ENCODE measurements at places on chromosomes 5 and 9.

- DNase-seq, result no peak
Observed at GRCh38 chr5:111551161-111551560, 38.8 kb upstream of the STARD4 start.

DNA sequence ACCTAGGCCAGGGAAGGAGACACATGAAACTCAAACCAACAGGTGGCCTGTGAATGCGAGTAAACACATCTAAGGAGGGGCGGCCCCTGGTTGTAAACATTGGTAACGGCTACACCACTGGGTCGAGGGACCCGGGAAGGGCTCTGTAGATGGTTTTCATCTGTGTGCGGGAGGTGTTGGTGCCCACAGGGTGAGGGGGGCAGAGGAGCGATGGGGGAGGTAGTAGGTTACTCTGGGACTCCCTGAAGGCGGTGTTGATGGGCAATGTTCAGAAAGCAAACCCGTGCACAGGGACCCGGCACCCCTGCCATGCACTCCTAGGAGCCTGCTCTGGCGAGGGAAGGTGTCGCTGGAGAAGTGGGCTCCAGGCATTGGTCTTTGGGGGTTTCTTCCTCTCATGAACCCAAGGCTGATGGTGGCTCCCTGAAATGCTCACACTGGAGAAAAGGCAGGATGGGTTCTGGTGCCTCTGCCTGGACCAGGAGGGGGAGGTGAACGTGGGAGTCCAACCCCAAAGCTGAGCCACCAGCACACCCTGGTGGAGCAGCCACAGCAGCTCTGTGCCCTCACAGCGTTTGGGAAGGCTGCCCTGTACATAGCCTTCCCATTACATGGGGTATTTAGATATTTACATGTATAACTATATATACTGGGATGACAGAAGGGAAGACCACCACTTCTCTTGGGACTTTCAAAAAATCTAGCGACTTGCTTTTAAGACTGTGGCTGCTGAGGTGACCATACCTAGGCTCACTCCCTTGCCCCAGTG is 103.2 kb downstream of the ENTREP1 start:
- DNase-seq, result no peak

DNA sequence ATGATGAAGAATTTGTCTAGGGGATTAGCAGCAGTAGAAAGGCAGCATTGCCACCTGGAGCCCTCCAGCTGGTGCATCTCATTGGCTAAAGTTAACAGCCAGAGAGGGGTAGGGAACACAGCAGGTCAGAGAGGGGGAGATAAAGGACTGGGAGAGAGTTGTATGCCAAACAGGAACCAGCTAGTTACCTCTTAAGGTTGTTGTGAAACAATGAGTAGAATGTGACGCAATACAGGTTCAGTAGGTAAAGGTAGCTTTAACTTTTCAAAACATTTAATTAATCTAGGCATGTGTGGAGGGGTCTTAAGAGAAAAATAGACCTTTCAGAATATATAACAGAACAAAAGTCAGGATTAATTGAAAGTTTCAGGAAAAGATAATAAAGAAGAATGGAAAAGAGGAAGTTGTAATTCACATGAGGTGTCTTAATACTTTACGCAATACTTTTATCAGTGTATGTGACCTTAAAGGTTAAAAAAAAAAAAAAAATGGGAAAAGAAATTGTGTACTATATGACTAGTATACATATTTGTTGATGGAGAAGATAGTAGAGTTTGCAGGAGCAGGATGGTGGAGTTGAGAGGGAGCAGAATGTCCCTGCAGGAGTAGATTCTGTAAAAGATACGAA is 14.3 kb downstream of the FBXO38 start:
- DNase-seq, result no peak

- DNase-seq, result no peak
Observed at GRCh38 chr9:19410594-19410993, 1.8 kb downstream of the ACER2 start.

DNA sequence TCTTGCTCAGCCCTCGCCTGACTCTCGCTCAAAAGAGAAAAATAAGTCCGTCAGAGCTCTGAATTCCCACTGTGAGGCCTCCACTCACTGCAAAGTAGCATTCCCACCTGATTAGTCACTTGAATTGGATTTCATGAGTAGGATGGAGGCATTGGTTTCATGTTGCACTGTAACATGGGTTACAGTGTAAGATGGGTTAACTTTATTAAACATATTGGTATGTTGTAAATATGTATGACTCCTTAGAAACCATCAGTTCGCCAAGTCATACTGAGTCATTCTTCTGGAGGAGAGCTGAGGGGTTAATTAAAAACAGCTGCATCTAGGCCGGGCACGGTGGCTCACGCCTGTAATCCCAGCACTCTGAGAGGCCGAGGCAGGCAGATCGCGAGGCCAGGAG is 93.8 kb upstream of the BNC2 start:
- no peak for DNase-seq

- no peak for DNase-seq
Observed at GRCh38 chr5:153658149-153658548, 167.7 kb downstream of the GRIA1 start.

- no peak for DNase-seq
Observed at GRCh38 chr5:111227226-111227782, 3.1 kb downstream of the CAMK4 start.

DNA sequence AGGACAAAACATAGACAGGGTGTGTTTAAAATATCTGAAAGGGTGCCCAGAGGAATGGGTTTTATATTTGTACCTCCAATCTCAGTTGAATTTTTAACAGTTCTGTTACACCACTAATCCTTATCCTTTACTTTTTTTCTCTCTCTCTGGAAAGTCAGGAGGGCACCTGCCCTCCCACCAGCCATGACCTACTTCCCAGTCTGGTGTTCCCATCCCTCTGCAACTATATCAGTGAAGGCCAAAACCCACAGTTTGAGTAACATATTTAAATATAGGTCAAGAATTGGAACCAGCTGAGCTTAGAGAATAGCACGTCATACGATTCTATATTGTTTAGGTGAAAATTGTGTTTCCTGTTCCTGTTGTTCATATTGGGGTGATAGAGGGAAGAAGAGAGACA is 229.8 kb downstream of the NTRK2 start:
- no peak for DNase-seq

- DNase-seq, result no peak
Observed at GRCh38 chr5:59296317-59297264, 596.9 kb downstream of the PDE4D start.

- no peak for DNase-seq
Observed at GRCh38 chr5:43362725-43363435, 49.3 kb downstream of the CCL28 start.

GRCh38 chr5:169160405-169160901 is 140.5 kb downstream of the SLIT3 start:
- DNase-seq, result peak; percentile 67

- DNase-seq, result no peak
Observed at GRCh38 chr5:61617039-61617438, 285.0 kb downstream of the ZSWIM6 start.

DNA sequence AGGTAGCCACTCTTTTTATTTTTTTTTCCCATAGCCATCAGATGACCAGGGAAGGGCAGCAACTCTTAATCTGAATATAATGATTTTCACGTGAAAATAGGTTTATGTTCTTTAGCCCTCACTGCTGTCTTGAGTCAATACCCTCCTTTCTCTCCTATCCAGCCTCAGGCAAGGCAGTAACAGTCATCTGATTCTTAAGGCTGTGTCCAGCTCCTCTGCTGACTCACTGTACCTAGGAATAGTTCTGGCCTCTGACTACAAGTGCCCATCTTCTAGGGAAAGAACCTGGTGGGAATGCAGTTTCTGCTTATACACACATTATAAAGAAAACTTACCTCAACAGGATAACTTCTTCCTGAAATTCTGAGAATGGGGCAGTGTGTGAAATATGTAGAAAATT is 30.7 kb downstream of the DHX29 start:
- DNase-seq, result no peak

GRCh38 chr5:158559643-158560042 is 540.1 kb downstream of the EBF1 start:
- no peak for DNase-seq

DNA sequence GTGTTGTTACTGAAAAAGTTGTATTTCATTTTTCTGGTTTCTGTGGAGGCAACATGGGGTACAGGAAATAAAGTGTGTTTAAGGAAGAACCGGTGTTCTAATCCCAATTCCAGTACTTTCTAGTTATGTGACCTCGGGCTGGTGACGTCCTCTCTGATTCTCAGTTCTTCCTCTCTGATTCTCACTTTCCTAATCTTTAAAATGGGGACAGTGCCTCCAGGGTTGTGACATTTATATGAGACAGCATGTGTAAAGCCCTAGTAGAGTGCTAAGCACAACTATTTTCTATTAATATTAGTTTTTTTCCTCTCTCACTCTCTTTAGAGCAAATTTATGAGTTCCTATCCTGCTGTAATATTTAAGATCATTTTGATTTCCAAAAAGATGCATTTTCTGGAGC is 50.9 kb upstream of the PTPDC1 start:
- DNase-seq, result no peak

DNA sequence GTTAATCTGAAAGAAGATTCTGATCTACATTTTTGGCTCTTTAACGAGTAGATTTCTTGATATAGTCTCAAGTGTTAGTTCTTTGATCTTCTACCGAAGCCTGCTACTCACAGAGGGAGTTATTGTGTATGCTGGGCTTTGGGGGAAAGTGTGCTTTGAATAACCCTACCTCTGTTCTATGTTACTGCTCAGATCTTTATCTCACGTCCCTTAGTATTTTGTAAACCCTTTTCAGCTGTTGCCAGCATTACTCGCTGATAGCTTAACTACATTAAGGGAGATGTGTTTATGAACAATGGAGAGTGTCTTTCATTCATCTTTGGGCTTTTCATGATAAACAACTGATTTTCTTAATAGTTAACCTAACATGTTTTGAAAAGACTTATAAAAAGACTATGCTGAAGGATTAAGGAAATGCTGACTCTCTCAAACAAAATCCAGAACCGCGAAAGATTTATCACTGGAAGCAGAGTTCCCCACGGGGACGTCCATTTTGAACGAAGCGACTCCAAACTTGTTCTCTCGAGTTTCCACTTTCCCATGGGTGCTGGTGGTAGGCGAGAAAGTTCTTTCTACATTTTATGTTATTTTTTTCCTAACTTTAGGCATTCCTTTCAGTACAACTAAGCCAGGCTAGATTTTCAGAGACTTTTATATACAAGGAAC is 27.9 kb upstream of the ALDH1A1 start:
- no peak for DNase-seq

DNA sequence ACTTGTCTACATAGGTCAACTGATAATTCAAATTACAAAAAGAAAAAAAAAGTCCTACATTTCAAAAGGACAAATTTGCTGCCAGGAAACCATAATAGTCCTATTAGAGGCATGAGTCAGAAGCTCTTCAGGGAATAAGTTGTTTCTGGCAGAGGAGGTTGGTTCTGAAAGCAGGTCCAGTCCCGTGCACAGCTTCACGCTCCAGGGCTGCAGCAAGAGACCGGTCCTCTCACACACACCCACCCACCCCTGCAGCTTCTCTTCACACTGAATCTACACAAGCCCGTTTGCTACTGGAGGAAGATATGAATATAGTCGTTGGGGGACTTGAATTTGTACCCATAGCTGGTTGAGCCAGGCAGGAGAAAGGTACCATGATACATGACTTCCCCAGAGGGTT is 36.9 kb upstream of the SLC1A3 start:
- no peak for DNase-seq

DNA sequence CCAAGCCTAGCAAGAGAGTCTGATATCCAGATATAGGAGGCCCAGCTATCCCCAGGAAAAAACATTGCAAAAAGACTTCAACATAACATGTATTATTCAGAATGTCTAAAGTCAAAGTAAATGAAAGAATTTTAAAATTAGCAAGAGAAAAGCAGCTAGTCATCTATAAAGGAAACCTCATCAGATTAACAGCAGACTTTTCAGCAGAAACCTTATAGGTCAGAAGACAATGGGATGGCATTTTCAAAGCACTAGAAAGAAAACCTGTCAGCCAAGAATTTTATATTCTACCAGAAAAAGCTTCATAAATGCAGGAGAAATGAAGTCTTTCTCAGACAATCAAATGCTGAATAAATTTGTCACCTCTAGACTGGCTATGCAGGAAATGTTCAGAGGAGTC is 9.9 kb downstream of the OR1L3 start:
- no peak for DNase-seq

DNA sequence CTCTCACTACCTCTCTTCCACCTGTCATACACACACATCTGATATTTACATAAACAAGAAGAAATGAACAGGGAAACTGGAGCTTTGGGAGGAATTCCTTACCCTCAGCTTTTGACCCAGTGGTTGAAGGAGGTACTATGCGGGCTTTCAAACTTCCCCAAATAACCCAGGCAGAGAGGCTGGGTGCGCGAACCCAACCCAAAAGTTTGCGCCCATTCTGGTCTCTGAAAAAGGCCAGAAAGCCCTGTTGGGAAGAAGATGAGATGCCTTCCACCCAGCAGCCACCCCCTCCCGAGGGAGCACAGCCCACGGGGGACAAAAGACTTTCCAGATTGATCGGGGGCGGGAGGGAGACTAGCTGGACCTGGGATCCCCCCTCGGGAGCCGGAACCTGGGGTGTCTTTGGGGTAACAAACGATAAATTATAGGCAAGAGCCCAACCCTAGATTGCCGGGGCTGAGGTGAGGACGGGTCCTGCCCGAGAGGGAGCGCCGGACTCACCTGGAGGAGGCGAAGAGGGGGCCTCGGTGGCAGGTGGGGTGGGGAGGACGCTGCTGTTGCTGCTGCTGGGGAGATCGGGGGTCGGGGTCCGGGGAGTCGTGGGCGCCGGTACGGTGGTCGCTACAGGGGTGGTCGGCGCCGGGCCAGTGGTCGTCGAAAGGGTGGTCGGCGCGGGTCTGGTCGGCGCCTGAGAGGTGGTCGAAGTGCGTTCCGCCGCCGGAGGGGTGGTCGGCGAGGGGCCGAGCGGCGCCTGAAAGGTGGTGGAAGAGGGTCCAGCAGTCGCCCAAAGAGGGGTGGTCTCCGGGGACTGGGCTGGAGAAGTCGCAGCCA is 798 bp downstream of the MEGF9 start:
- peak; percentile 39 for DNase-seq

GRCh38 chr5:9869616-9870288 is 239.6 kb upstream of the TAS2R1 start:
- no peak for DNase-seq

DNA sequence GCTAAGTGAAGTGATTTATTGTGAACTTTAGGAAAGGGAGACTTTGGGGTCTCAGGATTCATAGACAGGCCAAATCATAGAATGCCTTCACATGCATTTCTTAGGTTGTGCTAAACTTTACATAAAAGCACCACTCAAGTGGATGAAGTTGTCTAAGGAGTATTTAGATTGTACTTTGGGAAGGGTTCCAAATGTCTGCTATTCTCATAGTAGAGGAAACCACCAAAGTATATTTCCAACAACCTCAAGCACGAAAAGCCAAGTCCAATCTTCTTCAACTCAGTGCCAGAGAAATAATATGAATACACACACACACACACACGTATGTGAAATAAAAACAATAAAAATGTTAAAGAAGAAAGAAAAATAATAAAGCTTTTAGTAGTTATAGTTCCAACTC is 41.8 kb downstream of the ENC1 start:
- DNase-seq, result no peak

DNA sequence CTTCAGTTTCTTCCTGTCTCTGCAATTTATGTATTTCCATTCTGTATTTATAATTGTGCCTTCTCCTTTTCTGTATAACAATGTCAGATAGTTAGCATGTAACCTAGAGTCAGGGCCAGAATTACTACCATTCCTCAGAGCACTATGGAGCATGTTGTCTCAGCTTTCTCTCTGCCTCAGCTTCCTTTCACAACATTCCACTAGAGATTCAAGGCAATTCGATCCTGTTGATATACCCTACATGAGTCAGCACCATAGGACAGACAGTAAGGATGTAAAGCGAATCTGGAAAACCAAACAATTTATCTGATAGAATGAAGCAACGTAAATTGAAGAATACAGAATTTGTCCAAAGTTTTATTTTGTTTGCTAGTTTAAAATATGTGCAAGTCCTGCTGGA is 728.3 kb upstream of the SEMA6A start:
- DNase-seq, result no peak
